Inflammatory macrophage treated with lipopolysaccharide for 1 hour (primary cell): ENCODE measurements at places on chromosomes 13 and 19.
A peak's percentile ranks its signal among the peaks of the same experiment; 100 is the strongest.

DNA sequence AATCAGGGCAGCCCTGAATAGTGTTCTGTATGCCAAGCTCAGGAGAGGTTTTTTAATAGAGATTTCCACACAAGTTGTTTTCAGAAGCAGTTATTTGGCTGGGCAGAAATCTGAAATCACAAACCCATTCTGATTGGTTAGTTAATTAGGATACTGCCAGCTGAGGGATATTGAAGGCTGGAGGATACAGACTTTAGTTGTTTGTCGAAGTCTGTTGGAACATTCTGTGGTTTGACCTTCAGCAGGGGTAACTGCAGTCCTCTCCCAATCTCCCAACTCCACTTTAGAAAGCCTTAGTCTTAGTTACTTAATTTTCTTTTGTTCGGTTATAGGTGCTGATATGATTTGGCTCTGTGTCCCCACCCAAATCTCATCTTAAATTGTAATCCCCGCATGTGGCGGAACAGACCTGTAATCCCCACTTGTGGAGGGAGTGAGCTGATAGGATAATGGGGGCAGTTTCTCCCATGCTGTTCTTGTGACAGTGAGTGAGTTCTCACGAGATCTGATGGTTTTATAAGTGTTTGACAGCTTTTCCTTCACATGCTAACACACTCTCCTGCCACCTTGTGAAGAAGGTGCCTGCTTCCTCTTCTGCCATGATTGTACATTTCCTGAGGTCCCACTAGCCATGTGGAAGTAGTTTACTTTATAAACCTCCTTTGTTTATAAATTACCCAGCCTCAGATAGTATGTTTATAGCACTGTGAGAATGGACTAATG lies 169.2 kb downstream of the GPC5 start:
- DNase-seq = no peak

DNA sequence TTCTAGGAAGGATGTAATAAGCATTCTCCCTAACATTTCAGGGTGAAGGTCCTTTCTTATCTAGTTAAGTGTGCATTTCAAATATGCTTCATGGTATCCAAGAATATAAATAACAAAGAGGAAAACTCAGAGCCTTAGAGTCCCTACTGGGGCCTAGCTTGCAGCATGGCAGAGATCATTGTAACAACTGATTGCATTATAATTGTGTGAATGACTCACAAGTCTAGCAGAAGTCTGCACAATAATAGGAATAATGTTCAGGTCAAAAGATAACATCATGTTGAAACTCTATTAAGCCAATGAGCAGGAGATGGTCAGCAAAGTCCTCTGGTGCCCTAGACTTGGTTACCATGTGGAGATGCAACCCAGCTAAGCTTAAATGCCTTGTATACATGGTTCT lies 3.4 kb downstream of the POSTN start:
- no peak for DNase-seq

GRCh38 chr13:35964863-35965180 lies 166.4 kb downstream of the DCLK1 start:
- DNase-seq = no peak

DNA sequence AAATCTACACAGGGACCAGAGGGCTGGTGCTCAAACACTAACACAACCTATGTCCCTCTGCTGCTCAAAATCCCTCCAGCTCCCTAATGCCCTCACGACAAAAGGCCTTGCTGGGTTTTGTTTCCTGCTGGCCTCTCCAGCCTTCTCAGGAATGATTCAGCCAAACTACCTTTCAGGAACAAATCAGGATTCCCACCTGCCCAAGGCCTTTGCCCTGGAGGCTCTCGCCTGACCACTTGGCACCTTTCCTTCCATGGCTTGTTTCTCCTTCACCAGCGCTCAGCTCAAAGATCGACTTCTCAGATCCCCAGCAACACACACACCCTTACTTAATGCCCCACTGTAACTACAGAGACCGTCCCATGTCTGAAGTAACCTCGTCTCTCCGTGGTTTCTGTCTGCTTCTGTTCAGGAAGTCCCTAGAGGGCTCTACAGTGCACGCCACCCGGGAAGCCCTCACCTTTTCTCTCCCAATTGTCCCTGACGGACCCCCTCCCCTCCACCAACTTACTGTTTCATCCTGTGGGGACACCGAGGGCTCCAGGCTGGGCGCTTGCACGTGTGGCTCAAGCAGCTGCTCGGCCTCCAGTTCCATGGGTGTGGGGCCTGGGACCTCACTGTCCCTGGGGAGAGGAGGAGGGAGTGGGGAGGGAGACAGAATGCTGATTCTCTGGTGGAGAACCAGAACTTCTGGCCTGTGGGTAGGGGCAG lies 3.2 kb upstream of the SIX5 start:
- no peak for DNase-seq

DNA sequence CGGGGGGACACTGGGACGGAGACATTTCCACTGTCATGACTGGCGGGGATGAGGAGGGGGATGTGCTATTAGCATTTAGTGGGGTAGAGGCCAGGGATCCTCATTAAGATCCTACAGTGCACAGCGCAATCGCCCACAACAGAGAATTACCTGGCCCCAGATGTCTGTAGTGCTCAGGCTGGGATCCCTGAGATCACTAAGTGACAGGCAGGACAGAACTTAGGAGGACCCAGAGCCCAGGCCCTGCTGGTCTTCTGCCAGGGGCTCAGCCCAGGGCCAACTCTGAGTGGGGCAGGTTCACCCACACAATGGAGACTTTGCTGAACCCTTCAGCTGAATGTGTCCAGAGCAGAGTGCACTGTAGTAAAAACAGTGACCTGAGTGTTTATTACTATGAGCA lies 4.6 kb downstream of the RANBP3 start:
- no peak for DNase-seq

DNA sequence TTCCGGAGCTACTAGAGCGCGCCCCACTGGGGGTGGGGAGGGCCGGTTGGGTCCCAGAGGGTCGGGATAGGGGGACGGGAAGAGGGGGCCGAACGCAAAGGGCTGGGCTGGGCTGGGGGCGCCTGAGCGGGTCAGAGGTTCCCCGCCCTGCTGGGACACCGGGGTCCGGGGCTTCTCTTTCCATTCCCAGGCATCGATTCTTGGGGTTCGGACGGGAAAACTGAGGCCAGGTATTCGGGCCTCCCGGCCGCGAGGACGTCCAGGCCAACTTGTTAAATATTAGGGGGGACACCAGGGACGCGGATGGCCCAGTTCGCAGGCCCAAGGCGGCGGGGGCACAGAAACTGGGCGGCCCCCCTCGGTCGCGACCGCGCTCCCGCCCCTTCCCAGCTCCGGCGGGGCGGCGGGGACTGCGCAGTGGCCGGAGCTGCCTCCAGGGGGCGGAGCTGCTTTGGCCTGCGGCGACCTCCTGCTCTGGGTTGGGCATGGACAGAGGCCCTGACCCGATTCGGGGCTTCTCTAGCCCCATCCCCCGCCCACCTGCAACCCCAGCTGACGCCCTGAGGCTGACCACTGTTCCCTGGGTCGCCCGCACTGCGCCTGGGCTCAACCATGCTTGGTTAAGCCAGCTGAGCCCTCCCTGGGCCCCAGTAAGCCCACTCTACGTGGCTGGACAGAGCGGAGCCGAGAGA lies 1.2 kb upstream of the KLF16 start:
- peak; percentile 75 for DNase-seq

DNA sequence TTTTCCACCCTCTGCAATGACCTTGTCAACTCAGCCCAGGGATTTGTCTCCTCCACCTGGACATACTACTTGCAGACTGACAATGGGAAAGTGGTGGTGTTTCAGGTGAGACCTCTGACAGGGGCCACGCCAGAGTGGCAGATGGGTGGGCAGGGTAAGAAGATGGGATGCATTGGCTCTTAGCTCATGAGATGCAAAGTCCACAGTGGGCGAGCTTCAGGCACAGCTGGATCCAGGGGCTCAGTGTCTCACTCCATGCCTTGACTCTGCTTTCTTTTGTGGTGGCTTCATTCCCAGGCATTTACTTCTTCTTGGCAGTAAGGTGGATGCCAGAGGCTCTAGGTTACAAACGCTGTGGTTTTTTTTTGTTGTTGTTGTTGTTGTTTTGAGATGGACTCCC lies 3.4 kb downstream of the TMEM59L start:
- DNase-seq = no peak

DNA sequence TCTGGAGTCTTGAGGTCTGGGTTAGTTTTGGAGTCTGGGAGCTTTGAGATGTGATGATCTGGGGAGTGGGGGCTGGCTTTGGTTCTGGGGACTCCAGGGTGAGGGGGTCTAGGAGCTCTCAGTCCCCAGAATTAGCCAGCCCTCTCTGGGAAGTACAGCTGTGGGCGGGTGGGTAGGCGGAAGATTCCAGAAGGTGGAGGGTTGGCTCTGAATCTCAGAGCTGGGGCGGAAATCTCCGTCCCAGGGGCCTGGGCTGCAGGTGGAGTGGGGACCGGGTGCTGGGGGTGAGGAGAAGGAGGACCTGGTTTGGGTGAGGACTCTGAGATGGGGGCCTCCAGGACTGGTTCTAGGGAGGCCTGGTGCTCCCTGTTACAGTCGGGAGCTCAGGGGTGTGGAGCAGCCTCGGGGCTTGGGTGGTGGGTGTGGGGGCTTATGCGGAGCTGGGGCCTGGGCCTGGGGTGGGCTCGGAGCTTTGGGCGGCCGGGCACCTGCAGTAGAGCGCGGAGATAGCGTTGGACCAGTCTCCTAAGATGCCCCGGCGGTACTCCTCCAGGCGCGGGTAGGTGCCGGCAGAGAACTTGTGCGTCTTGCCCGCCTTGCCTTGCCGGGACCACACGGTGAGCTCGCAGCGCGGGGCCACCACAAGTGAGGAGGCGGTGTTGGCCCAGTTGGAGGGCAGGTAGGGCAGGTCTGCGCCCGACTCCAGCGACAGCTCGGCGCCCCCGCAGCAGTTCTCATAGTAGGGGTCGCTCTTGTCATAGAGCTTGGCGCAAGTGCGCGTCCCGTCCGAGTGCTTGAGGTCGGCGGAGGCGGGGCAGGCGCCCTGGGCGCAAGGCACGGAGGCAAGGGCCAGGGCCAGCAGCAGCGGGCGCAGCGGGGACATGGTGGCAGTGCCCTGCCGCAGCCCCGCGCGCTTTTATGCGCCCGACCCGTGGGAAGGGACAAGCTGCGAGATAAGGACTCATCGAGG lies at the start of gene SYCN:
TSS of gene SYCN (minus strand) at position 892 of the 970 bp plus-strand sequence. CDS start at position 883, 9 bp downstream.
- no peak for DNase-seq

DNA sequence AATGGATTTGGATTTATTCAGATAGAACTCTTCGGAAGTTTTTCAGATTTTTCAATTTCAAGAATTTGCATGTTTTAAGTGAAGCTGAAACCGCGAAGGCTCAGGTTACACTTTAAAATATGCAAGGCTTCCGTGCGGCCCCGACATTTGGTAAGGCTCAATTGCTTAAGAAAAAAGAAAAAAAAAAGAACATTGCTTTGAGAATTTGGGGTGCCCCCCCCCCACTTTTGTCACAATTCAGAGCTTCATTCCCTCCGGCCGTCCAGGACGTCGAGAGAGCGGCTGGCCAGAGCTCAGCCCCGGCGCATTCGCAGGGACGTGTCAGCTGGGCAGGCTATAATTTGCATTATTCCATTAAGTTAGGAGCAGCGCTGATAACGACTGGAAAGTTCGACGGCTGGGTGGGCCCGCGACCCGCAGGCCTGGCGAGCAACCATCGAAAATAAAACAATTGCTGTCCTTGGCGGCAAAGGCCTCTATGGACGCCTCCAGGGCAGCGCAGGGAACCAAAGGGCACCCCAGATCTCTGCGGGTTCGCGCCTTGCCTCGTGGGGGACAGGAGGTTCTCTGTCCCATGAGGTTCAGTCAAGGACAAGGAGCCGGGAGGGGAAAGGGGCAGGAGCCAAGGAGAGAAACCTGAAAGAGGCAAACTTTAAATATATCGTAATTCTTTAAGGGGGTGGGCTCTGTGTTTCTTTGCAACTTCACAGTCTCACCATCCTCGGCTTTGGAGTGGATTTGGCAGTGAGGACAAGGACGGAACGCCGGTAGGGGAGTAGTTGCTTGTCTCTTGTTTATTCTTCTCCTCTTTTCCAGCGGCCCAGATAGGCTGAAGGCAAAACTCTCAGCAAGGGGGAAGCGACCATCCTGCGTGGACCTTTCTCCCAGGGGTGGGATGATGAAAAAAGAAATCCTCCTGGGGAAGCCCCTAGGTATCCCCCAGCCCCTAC lies 7.0 kb downstream of the SOX21 start:
- DNase-seq = no peak

GRCh38 chr19:43407416-43408005 lies 7.2 kb upstream of the TEX101 start:
- DNase-seq = no peak

DNA sequence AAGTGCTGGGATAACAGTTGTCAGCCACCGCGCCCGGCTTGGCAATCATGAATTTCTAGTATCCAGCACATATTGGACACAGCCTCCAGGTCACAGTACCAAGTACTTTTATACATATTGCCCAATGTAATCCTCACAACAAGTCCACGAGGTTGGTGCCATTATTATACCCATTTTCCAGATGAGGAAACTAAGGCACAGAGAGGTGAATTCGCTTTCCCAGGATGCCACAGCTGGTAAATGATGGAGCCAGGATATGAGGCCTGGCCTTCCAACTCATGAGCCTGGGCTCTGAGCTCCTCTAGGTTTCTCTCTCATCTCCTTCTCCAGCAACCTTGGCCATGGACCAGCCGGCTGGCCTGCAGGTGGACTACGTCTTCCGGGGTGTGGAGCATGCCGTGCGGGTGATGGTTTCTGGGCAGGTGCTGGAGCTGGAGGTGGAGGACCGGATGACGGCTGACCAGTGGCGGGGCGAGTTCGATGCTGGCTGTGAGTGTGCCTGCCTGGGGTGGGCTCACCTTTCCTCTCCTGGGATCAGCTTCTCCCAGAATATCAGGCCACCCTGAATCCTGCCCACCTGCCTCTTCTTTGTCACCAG lies 7.5 kb downstream of the CCDC61 start:
- no peak for DNase-seq

GRCh38 chr19:37361994-37362393 lies 8.9 kb upstream of the ZNF527 start:
- DNase-seq = no peak

DNA sequence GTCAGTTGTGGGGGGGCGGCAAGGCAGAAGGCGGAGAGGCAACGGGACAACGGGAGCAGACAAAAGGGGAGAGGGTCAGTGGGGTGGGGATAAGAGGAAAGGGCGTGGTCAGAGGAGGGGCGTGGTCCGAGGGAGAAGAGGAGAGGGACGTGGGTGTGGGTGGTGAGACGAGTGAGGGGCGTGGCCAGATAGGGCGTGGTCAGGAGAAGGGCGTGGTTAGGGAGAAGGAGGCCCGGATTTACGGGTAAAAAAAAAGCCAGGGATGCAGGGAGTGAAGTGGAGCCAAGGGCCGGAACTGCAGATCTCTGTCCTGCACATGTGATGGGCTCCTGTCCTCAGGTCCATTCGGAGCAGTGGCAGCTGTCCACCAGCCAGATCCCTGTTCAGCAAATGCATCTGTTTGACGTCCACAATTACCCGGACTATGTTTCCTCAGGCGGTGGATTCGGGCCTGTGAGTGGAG lies 21.5 kb downstream of the CPT1C start:
- DNase-seq = peak; percentile 11
